ENCODE measurements at places on chromosomes 11 and 22.

GRCh38 chr11:85768473-85769146 is 42.3 kb downstream of the SYTL2 start:
- no peak for DNase-seq

DNA sequence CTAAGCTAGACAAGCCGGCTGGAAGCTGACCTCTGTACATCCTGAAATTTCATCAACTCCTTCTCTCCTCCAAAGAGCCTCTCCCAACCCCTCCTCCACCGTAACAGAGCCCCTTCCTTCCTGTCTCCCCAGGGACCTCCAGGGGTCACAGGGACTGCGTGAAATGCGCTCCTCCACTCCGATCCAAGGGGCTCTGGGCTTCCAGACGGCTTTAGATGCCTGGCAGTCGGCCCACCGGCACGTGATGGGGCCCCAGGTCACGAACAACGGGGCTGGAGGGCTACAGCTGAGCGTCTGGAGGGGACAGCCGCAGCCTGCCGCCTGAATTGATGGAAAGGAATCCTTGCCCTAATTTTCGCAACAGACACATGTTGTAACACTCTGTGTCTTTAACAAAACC is 264.1 kb downstream of the MN1 start:
- no peak for DNase-seq

DNA sequence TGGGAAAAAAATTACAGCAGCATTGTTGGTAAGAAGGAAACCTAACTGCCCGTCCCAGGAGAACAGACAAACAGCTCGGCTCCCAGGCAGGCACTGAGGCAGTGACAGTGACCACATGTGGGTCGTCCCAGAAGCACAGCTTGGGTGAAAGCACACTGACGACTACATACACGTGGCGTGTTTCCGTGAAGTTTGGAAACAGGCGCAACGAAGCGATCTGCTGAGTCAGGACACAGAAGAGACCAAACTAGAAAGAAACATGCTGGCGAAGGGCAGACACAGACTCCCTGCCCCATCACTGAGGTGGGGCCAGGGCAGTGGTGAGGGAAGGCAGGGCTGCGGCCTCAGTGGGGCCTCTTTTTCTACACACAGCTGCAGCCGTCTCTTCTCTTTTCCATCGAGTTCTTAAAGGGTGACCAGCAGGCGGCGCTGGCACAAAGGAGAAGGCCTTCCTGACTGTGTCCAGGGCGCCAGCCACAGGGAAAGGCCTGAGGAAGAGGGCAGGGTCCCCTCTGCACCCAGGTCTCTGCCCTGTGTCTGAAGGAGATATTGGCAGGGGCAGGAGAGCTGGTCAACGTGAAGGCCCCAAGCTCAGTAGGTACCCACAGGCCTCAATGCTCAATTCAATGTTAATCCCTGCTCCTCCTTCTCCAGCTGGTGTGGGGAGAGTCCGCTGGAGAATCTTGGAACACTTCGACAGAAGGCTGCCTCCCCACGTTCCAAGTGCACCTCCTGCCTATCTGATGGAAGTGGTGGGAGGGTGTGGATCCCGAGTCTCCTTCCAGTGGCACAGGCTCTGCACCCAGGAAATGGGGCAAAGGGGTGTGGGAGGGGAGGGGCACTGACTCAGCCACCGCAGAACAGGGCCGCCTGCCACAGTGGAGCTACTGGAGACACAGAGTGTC is 19.9 kb downstream of the CARS1 start:
- DNase-seq = peak; percentile 92

- DNase-seq = no peak
Observed at GRCh38 chr11:68414496-68415221, 45.9 kb upstream of the PPP6R3 start.

DNA sequence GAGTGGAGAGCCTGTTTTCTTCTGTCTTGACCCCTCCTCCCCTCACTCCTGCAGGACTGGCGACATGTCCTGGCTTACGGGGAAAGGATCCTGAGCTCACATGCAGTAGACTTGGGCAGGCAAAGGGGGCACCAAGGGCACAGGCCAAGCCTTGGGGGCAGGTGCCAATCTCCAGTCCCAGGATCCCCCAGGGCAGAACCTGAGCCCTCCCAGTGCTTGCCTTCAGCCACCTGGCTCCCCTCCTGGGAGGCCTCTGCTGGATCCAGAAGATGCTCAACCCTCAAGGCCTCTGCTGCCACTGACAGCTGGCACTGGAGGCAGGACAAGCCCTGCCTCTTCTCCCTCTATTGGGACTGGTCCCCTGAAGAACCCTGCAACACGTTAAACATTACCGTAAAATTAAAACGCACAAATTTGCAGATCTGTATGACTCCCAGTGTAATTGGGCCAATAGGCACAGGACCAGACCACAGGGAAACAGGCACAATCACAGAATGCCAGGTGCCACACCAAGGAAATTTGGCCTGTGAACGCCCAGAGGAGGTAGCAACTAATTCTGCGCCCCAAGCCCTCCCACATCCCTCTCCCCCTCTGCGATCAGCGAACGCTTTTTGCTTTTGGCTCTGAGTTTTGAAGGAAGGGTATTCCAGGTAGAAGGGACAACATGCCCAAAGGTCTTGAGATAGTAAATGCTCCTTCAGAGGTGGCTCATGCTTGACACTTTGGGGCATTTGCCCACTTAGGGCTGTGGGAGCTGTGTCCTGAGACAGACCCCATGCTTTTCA is 967 bp upstream of the LZTR1 start:
- DNase-seq = no peak

DNA sequence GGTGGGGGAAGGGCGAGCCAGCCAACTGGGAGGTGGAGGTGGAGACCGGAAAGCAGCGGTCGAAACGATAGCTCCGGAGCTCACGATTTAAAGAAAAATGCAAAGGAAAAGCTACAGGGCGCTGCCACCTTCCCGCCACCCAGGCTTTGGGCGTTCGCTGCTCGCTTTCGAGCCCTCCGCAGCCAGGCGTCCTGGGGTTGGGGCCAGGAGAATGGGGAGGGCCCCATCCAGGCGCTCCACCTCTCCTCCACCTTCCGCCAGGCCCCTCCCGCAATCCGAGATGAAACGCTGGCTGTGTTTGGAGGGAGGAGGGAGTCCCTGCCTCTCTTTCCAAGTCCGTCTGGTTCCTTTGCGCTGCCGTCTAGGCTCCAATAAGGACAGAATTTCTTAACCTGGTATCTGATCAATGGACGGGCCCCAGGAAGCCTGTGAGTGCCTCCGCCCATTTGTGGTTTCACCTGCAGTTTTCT is 483 bp upstream of the ABTB2 start:
- peak; percentile 79 for DNase-seq

- DNase-seq = no peak
Observed at GRCh38 chr22:20186183-20186870, 35.5 kb upstream of the CCDC188 start.

Measured in sciatic nerve (tissue), 2 donors.